ENCODE measurements at places on chromosomes 6 and 20. TPM values are rescaled to one million over a fixed set of nuclear protein-coding genes. Genes with fewer than 3 reads are reported as not detected.

DNA sequence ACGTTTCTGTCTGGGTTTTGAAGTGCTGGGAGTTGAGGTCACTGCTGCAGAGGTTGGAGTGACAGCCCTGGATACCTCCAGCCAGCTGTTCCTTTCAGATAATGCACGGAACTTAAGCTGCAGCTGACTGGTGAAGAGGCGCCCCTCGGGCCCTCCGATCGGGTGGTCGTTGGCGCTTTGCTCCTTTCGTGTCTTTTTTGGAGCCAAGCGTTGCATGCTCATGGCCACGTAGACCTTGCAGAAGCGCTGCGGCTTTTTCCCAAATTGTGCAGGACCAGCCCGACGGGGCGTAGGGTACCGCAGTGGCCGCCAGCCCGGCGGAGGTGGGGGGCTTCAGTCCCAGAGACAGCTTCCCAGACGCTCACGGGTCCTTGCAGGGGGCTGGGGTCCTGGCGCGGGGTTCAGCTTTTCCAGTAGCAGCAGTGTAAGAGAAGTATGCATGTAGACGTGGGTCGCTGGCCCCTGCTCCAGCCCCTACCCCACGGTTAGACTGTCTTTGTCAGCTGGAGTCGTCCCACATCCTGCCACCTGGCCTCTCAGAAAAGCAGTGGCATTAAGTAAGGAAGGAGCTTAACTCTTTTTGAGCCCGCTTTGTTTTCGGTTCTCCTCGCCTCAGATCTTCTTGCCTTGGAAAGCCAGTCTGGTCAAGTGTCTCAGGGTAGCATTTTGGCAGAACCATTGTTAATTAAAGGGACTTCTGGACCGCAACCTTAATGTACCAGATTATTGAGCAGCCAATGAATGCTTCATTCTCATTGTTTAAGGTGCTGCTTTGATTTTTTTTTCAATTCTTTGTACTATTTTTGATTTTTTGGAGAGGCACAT is 838 bp downstream of the TNFAIP3 start:
- H3K4me3 ChIP-seq, result peak overlapping the region; percentile 85
- peaks cover 18% of the 10 kb centered on the region for H3K27me3 ChIP-seq
- peak; percentile 71 for DNase-seq
- peaks cover 7% of the 10 kb centered on the region for H3K4me1 ChIP-seq
- H3K36me3 ChIP-seq, result no peaks in the 10 kb centered on the region

DNA sequence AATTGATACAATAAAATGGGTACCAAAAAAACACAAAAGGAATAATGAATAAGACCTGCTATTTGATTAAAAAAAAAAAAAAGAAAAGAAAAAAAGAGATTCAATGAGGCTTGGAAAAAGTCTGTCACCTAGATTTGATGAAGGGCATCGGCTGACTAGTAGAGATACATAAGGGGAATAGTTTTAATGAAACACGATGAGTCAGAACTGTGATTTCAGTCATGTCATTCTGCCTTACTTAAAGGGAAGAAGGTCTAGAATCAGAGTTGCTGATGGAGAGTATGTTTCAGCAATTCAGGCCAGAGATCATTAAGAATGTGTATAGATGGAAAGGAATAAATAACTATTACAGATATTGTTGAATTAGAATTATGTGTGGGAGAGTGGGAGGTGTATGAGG is 565.9 kb upstream of the RNF217 start:
- H3K4me3 ChIP-seq, result no peak overlapping the region
- H3K27me3 ChIP-seq, result no peaks in the 10 kb centered on the region
- no peak for DNase-seq

DNA sequence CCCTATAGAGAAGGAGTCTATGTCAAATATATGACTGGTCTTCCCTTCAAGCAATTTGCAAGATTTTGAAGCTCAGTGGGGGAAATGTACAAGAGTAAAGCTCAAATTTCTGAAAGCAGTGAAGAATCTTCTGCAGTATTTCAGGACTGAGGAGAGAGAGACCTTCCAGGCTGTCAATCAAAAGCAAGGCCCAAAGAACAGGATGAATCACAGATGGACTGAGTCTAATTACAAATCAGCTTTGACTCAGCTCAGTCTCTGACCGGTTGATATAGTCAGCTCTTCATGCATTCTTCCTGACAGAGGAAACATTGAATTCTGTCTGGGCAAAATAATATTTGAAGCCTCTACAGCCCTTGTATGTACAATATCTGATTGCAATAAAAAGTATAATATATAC is 7.7 kb upstream of the HTR1B start:
- H3K36me3 ChIP-seq, result no peaks in the 10 kb centered on the region
- H3K27me3 ChIP-seq, result peaks cover 27% of the 10 kb centered on the region
- no peak overlapping the region for H3K4me3 ChIP-seq
- DNase-seq, result no peak
- no peaks in the 10 kb centered on the region for H3K4me1 ChIP-seq

DNA sequence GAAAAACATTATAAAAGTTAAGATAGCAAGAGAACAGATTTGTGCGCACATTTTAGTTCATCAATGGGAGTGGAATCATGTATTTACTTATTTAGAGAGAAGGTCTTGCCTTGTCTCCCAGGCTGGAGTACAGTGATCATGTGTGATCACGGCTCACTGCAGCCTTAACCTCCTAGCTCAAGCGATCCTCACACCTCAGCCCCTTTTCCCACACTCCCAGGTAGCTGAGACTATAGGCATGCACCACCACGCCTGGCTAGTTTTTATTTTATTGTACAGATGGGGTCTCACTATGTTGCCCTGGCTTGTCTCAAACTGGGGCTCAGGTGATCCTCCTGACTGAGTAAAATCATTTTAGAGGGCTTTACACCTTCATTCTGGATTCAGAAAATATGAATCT is 72.3 kb upstream of the ADGRF1 start:
- DNase-seq, result no peak
- no peaks in the 10 kb centered on the region for H3K27me3 ChIP-seq
- no peaks in the 10 kb centered on the region for H3K36me3 ChIP-seq
- H3K4me1 ChIP-seq, result no peaks in the 10 kb centered on the region

GRCh38 chr20:39800548-39800947 is 838.4 kb downstream of the DHX35 start:
- no peak overlapping the region for H3K4me3 ChIP-seq
- no peaks in the 10 kb centered on the region for H3K27me3 ChIP-seq
- no peak overlapping the region for H3K27ac ChIP-seq
- H3K36me3 ChIP-seq, result no peaks in the 10 kb centered on the region
- H3K4me1 ChIP-seq, result no peaks in the 10 kb centered on the region

DNA sequence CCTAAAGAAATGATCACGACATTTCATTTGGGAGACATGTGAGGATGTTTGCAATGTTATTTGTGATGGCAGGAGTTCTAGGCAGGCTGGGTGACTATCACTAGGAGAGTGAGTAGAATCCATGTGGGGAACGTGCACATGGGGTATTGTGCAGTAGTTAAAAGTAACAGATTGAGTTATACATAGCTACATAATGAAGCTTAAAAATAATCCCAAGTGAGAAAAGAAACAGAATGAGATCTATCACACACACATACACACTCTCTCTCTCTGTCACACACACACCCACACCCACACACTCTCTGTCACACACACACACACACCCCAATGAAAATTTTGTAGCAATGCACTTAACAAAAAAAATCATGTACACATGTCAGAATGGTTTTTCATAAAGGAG is 218.7 kb upstream of the ARG1 start:
- H3K27ac ChIP-seq, result no peak overlapping the region
- no peaks in the 10 kb centered on the region for H3K36me3 ChIP-seq

DNA sequence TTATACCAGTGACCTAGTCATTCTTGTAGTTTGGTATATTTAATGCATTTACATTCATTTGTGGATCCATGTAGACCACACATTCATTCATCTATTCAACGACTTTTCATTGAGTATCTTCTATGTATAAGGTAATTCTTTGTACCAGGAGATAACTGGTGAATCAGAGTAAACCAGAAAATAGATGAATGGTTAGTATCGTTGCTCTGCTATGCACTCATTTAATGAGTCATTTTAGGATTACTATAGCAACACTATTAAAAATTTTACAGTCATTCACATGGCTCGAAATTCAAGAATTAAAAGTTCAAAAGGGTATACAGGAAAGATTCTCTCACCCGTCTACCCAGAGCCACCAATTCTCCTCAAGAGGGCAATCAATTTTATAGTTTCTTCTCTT is 26.8 kb downstream of the DOK5 start:
- H3K4me3 ChIP-seq, result no peak overlapping the region

GRCh38 chr6:79470728-79471127 is 66.5 kb downstream of the LCA5 start:
- H3K27me3 ChIP-seq, result no peaks in the 10 kb centered on the region
- no peak overlapping the region for H3K27ac ChIP-seq
- DNase-seq, result no peak
- no peaks in the 10 kb centered on the region for H3K36me3 ChIP-seq

DNA sequence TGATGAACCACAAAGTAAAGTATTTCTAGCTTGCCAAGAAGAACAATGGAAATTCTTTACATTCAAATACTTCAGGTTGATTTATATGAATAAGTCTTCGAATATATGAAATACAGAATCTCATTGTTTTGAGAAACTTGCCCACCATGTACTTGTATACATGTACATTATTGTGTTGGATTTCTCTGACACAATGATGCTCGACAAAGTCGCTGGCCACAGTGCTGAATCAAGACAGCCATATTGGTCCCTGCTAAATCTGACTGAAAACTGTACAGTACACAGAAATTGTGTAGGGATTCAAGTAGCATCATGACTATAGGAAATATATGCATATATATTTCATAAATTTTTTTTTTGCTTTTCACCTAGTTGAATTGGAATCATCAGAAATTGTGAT is 13.1 kb upstream of the LIN28B start:
- no peak overlapping the region for H3K4me3 ChIP-seq
- DNase-seq, result no peak
- no peaks in the 10 kb centered on the region for H3K27me3 ChIP-seq
- H3K27ac ChIP-seq, result no peak overlapping the region
- no peaks in the 10 kb centered on the region for H3K36me3 ChIP-seq

- peak within 1 kb of the TSS; percentile 87 for H3K4me3 ChIP-seq
- no peak within 1 kb of the TSS for H3K27ac ChIP-seq
- no peaks in the 10 kb centered on the region for H3K36me3 ChIP-seq
- H3K27me3 ChIP-seq, result peaks cover 8% of the 10 kb centered on the region
- peak; percentile 93 for DNase-seq
- H3K4me1 ChIP-seq, result no peaks in the 10 kb centered on the region
These were observed at the start of gene NRSN1 for GRCh38 chr6:24125980-24126379. TSS of gene NRSN1 (plus strand) at chr6:24126215. CDS start at chr6:24134328, 8,113 bp downstream.

The PTCRA gene
- not detected for total RNA-seq

The SOBP gene
- 2.5 TPM for total RNA-seq

All from endodermal cell (in vitro differentiated cells).